ENCODE measurements at places on chromosomes 16 and 17.

- DNase-seq, result no peak
These were observed 4.4 kb upstream of the MFAP4 start for GRCh38 chr17:19391432-19391831.

- DNase-seq, result no peak
These were observed 99.5 kb upstream of the AXIN2 start for GRCh38 chr17:65660947-65661346.

GRCh38 chr16:54026456-54026855 is 260.1 kb downstream of the IRX3 start:
- DNase-seq, result no peak

GRCh38 chr17:46192189-46192438 is 1.1 kb downstream of the KANSL1 start:
- DNase-seq, result no peak

DNA sequence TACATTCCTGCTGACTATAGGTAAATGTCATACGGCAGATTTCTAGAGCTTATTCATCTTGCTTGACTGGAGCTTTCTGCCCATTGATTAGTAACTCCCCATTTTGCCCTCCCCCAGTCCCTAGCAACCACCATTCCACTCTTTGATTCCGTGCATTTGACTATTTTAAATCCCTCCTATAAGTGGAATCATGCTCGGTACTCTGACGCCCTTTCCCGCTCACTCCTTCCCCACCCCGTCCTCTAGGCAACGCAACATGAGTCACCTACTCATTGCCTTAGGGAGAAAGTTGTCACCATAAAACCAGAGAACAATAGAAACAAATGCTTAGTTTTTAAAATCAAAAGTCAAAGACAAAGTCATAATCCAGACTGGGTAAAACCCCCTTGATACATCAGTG is 45.5 kb upstream of the RBBP6 start:
- DNase-seq, result no peak

- no peak for DNase-seq
These were observed 120.0 kb upstream of the TBX2 start for GRCh38 chr17:61279476-61280145.

GRCh38 chr16:57749101-57749692 is 13.6 kb downstream of the KATNB1 start:
- no peak for DNase-seq

DNA sequence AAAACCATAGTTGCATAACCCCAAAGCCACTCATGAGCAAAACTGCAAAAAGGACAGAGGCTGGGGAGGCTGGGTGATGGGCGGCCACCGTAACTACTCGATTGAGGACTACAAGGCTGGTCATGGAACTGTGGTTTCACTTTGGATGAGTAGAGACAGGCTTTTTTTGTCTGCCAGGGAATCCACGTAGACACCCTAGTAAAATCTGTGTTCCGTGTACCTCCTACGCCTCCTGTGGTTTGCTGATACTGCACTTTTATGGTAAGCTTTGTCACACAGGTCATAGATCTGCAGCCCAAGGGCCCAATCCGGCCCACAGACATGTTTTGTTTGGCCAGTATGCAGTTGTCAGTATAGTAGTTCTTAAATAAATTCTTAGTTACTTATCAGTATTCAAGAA is 2.2 kb upstream of the TLCD3B start:
- no peak for DNase-seq

- DNase-seq, result no peak
These were observed 158.1 kb downstream of the ZNF423 start for GRCh38 chr16:49697631-49698452.

- DNase-seq, result no peak
These were observed 7.8 kb downstream of the BAHCC1 start for GRCh38 chr17:81402981-81403467.

DNA sequence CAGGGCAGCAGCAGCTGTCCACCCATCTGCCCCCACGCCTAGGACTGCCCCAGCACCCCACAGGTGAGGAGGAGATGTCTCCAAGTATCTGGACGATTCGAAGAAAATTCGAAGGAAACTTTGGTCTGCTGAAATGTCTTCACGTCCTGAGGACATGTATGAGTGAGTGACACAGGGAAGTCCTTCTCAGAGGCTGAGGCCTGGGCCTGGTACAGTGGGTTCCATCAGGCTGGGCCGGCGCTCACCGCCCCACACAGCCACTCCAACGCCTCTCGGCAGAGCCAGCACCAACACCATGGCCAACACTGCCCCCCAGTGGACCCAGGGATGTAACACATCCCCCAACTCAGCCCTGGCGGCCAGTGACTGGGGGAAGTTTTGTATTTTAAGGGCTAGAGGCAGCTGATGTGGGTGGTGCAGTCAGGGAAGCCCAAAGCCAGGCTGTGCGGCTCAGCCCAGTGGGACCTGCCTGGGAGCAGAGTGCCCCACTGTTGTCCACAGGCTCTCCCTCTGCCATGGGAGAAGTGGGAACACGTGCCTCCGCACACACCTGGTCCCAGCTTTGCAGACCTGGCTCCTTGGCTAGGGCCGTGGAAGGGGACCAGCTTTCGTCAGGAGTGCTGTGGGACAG is 55.8 kb upstream of the FASN start:
- peak; percentile 81 for DNase-seq

DNA sequence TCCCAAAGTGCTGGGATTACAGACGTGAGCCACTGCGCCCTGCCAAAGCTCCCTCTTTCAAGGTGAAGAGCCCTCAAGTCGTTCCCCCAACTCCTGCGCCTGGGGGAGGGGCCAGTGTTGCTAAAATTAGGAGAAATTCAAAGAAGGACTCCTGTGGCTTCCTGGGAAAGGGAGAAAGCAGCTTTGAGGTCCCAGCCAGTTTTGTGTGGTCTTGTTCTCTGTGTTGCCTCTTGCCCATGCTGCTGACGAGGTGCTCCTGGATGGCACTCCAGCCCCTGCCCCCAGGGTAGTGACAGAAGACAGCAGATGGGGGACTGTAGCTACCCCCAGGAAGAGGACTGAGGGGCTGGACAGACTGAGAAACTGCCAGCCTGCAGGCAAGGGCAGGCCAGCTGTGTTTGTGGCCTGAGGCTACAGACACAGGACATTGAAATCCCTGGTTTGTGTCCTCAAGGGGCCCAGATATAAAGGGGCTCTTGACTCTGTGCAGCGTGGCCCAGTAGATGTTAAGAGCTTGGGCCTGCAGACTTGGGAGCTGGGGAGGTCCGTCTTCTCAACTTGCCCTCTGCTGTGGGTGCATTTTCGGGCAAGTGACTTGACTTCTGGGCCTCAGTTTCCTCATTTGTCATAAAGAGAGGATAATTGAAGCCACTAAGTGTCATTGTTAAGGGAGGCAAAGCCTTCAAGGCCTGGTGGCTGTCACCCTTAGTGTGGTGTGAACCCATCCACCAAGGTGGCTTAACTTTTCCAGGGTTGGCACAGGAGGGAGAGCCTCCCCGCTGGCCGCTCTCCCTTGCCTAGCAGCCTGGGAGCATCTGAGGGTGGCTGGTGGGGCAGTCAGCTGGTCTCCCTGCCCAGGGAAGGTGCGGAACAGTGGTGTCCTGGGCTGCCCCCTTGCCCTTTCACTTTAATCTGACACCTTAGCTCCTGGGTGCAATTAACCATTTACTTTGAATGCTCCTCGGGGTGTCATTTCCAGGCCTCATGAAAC is 4.1 kb downstream of the UBALD2 start:
- DNase-seq, result no peak

DNA sequence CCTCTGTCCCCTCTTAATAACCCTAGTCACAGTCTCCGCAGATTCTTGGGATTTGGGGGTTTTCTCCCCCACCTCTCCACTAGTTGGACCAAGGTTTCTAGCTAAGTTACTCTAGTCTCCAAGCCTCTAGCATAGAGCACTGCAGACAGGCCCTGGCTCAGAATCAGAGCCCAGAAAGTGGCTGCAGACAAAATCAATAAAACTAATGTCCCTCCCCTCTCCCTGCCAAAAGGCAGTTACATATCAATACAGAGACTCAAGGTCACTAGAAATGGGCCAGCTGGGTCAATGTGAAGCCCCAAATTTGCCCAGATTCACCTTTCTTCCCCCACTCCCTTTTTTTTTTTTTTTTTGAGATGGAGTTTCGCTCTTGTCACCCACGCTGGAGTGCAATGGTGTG is 5.6 kb downstream of the CCL22 start:
- DNase-seq, result no peak

DNA sequence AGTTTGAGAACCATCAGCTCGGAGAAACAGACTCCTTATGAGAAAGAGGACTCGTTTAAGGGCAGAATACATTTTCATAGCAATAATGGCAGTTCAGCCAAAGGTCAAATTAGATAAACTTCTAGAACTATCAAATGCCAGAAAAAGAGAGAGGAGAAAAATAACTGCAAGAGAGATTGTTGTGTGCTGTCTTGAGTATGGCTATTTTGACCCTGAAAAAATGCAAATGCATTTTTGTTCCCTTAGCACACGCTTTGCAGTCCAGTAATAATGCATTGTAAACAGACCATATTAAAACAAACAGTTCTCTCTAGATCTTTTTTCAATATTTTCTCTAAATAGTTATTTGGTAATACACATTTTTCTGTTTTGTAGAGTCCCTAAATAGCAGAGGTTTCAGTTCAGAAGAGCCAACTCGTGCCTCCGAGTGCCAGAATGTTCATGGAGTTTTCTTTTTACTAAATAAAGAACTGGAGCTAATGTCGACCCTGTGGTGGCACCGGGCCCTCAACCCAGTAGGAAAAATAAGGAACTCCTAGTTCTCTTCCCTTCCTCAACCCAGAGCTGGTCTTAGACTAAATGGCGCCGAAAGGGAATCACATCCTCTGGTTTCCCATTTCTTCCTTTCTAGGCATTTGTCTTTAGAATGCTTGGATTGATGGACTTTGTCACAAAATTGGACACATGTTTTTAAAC is 298.0 kb downstream of the MAP2K4 start:
- DNase-seq, result no peak

DNA sequence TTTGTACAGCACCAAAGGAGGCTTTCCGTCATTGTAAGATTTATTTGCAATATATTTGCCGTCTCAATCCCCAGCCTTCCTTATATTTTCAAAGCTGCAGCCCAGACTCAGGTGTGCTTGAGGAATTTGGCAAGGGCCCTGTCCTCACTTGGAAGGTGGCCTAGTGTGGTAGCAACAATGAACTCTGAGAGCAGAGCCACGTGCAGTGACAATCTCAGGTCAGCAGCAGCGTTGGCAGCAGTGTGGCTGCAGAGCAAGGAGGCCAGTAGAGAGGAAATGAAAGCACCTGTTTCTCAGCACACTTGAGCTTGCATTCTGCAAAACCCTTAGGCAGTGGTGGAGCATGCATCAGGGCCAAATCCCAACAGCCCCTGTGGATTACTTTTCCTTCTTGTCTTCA is 613.5 kb downstream of the RBFOX1 start:
- no peak for DNase-seq

- DNase-seq, result no peak
These were observed 35.4 kb upstream of the CNTNAP4 start for GRCh38 chr16:76241755-76242154.

DNA sequence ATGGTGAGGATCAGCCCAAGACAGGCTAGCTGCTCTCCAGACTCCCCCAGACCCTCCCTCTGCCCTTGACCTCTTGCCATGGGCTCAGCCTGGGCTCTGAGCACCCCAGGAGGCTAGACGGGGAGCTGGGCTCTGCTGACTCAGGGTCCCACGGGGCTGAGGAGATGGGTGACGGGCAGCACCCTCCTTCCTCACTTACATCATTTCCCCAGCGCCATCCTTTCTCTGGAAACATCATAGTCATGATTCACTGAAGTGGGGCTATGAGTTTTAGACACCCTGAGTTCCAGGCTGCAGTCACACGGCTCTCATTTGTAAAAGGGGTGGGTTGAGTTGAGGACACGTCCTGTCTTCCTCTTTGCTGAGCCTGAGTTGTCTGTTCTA is 3.0 kb upstream of the ITGAX start:
- DNase-seq, result no peak

GRCh38 chr16:87600246-87600645 is 2.1 kb upstream of the JPH3 start:
- no peak for DNase-seq

- no peak for DNase-seq
These were observed 84.2 kb downstream of the TMC6 start for GRCh38 chr17:78044280-78044835.

GRCh38 chr17:58279736-58280479 is 827 bp downstream of the MPO start:
- DNase-seq, result no peak

DNA sequence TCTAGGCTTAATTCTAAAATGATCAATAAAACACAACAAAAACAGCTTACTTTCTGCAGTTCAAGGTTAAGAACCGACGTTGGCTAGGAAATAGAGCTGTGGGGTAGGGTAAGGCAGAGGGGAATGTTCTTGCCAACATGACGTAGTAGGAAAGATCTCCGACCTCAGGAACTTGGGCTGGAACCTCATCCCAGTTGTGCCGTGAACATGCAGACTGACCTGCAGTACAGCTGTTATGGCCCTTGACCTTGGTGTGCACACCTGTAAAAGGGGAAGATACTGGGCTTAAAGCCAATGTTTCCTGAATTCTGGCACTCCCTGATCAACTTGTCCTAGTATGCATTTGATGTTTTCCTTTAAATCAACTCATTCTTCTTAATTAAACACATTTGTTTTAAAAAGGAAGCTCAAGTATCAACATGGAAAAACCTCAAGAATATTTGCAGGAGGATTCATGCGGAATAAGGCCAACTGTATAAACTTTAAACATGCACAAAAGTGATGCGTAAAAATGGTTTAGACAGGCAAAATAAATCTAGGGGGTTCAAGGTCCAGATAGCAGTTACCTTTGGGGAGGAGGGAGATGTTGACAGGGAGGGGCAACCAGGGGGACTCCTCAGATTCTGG is 14.2 kb upstream of the SLC6A2 start:
- no peak for DNase-seq

- no peak for DNase-seq
These were observed 112.5 kb downstream of the WWOX start for GRCh38 chr16:78211946-78212345.

DNA sequence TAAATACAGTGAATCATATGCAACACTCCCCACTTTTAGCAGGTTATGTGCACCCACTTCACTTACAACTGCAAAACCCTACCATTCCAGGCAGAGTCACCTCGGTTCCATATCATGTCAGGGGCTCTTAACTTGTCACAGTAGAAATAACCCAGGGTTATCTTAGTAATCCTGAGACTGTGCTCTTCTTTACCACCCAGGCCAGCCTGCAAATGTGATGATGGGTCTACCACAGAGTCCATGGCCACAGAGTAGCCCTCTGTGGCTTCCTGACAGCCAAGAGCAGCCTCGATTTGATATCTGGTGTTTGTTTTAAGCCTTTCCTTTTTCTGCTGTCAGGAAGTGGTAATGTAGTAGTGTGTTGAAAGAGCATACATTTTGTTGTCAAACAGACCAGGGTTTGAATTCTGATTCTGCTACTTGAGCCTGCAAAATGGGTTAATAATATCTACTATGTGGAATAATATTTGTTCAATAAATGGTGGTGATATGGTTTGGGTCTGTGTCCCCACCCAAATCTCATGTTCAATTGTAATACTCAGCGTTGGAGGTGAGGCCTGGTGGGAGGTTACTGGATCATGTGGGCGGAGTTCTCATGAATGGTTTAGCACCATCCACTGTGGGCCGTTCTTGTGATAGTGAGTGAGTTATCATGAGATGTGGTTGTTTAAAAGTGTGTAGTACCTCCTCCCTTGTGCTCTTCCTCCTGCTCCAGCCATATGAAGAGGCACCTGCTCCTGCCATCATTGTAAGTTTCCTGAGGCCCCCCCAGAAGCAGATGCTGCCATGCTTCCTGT is 416.5 kb downstream of the UTP18 start:
- no peak for DNase-seq
